ENCODE measurements at places on chromosomes 7 and 10.

DNA sequence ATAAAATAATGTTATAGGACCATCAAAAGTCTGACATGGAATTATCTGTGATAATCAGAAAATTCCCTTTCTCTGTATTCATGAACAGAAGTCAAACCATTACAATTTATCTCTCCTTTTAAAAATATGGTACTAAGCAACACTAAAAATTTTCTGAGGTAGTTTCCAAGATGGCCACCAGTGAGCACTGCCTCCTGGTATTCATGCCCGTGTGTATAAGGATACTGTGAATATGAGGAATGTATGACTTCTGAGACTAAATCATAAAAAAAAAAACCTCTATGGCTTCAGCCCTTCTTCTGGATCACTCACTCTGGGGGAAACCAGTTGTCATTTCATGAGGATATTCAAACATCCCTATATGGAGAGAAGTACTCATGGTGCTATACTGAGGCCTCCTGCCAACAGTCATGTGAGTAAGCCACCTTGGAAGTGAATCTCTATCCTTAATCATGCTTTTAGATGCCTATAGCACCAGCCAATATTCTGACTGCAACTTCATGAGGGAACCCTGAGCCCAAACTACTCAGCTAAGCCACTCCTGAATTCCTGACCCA is 41.1 kb downstream of the SIRT1 start:
- no peak for DNase-seq

DNA sequence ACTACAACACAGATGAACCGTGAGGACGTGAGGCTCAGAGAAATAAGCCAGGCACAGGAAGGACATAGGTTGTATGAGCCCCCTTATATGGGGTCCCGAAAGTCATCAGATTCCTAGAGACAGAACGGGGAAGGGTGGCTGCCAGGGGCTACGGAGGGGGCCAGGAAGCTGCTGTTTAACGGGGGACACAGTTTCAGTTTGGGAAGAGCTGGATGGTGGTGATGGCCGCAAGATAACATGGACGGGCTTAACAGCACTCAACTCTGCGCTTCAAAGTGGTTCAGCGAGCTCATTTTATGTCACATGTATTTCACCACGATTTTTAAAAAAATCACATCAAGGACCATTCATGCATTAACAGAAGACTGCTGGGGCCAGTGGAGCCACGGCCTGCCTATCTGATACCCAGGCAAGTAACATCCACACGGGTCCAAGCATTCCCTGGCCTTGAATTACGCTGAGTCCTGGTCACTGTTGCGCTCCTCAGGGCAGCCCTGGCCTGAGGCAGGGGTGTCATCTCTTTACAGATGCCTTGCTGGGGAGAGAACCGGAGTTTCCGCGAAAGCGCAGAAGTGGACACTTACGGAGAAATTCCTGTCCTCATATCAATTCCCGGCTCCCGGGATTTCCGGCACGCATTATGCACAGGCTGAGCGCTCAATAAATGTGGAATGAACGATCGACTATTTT is 1.5 kb downstream of the CARD11 start:
- DNase-seq: no peak

DNA sequence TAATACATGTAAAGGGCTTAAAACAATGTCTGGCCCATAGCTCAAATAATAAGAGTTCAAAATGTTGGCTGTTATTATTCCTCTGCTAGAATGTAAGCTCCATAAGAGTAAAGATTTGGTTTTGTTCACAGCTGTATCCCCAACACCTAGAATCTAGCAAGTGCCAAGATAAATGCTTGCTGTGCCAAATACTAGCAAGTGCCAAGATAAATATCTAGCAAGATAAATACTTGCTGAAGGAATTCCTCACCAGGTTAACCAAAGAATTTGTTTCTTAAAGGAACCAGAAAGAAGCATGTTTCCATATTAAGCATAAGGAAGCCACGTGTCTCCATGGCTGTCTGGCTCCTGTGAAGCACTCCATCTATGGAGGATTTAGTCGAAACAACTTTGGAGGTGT is 235.2 kb upstream of the SP4 start:
- DNase-seq: no peak

- DNase-seq: no peak
Observed at GRCh38 chr10:105149371-105149891, 508.3 kb downstream of the SORCS3 start.

DNA sequence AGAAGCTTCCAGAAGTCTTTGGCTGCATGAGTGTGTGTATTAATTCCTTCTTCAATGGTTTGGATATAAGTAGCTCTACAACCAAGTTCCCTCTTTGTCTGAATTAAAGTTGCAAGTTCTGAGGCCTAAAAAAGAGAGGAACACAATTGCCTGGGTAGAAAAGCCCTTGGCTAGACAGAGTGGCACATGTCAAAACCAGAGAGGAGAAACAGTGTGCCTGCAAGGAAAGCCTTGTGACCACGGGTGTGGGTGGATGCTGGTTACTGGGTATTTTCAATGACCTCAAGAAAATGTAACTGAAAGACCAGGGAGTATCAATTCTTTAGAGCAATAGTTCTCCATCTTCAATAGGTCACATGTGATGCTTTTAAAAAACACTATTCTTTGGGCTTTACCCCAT is 148.3 kb downstream of the SVIL start:
- DNase-seq: no peak

GRCh38 chr7:36299823-36300341 is 89.8 kb upstream of the ANLN start:
- no peak for DNase-seq

DNA sequence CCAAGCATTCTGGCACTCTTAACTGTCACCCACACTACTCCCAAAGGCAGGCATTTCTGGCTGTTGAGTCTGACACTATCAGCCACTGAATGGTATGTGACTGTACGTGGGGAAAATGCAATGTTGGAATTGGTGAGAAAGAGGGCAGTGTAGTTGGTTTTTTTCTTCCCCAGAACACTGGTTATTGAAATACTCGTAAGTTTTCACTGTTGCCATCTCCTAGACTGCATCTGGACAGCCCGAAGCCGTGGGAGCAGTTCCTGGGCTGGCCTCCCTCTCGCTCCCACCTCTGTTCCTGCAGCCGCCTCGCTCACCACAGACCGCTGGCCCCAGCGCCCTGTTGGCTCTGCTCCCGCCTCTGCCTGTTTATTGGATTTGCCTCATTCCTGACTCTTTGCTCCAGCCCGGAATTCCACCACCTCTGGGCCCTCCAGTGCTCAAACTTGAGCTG is 5.7 kb downstream of the PLCE1 start:
- DNase-seq: no peak

DNA sequence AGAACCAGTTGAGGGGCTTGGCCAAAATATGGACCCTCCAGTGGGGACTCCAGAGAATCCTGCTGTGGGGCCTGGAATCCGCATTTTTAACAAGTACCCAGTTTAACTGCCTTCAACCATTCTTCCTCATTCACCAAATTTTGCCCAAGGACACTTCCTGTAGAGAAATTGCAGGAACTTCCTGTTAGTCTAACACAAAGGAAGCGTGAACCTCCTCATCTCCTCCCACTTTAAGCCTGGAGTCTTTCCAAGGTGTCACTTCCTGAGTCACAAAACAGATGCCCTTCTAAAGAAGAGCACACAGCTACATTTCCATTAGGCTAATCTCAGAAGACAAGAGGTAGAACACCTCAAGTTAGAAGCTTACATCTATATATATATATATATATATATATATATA is 188.4 kb downstream of the PPP1R17 start:
- no peak for DNase-seq

GRCh38 chr7:96297876-96298275 is 24.0 kb downstream of the SLC25A13 start:
- no peak for DNase-seq

GRCh38 chr7:66054063-66054462 is 21.6 kb upstream of the ASL start:
- no peak for DNase-seq

DNA sequence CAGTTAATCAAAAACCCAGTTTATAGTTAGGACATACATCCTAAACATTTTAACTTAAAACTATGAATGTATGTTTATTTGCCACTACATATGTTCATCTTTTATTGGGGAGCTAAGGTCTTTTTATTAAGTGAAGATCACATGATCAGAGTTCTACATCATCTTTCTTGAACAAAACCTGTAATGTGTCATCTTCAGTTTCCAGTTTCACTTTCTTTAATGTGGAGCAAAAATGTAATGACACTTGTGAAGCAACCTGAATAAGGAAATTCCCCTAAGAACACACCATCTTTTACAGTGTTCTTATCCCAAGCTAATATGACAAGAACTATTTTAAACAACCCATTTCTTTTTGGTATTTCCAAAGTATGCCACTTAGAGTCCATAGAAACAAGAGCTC is 166.7 kb upstream of the BET1 start:
- peak; percentile 36 for DNase-seq

- DNase-seq: no peak
Observed at GRCh38 chr10:35916791-35917190, 274.7 kb upstream of the FZD8 start.

- DNase-seq: no peak
Observed at GRCh38 chr7:133783276-133783675, 343.9 kb upstream of the LRGUK start.

DNA sequence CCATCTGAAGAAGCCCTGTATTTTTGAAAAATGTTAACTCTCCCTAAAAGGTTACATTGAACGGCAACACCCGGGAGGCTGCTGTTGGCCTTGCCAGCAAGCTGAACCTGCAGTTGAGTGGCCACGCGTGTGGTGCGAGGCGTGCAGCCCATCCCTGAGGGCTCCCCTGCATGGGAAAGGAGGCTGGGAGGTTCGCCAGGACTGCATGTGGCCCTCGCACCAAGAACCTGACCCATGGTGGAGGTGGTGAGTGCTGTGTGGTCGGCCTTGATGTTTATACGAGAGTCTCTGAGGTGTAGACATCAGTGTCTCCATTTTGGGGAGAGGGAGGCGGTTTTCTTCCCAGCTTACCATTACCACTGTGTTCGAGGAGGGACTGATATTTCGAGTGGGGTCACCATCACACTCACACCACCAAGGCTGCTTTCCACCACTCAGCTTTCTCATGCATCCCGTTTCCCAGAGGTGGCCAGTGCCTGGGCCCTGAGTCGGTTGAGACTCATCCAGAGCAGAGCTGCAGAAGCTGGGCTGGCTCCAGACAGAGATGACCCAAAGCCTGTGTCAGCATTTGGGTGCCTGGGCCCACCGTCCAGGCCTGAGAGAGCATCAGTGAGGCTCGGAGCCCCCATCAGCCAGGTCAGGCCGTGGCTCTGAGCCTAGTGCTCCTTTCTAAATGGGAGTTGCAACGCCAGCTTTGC is 222.6 kb downstream of the EBF3 start:
- no peak for DNase-seq

DNA sequence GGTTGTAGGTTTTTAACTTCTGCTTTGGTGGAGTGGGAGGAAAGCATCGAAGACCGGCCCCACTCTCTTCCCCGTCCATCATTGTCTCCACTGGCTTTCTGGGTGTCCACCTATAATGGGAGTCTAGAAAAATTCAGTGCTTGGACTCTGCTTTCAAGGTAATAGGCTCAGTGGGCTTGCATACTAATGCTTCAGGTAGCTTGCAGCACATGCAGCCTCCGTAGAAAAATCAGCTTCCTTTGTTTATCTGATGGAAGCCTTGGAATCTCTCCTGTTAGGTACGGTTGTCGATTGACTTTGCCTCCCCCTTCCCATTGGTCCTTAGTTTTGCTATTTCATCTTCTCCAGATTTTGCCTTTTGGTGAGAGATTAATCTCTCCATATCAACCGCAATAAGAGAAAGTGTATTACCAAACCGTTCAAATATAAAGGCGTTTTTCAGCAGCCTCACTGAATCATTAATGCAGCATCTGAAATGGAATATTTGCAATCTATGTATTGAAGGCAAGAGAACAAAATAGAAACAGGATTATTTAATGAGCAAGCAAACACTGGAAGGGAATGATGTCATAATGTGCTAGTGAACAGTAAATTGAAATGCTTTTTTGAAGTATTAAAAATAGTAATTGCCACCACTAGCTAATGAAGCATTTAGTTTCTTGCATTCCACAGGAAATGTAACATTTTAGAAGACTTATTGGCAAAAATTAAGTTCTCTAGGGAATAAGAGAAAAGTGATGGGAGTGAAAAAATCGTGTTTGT is 944 bp downstream of the AVL9 start:
- DNase-seq: no peak

DNA sequence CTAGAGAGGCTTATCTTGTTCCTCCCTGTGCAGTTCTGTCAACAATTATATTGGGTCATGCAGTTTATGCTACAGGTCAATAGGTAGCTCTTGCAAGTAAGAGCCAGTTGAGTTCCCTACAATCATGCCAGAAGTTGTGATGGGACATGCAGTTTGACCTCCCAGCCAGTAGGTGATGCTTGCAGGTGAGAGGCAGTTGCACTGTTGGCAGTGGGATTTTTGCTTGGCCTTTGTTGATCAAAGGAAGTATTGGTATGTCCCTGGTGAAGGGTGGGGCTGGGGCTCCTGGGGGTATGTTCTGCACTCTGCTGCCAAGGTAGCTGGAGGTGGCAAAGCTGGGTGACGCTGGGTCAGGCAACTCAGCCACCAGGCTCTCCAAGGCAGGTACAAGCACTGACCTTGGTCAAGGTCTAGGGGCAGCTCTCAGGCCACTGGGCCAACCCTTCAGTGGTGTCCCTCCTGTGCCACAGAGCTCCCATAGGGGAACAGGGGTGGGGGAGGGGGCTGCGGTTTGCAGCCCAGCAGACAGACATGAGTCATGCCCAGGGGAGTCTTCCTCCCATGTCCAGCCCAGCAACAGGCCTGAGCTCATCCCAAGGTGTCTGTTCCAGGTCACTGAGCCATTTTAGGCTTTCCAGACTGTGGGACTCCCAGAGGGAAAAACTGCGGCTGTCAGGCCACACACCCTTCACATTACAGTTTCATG is 43.3 kb downstream of the MEOX2 start:
- no peak for DNase-seq

DNA sequence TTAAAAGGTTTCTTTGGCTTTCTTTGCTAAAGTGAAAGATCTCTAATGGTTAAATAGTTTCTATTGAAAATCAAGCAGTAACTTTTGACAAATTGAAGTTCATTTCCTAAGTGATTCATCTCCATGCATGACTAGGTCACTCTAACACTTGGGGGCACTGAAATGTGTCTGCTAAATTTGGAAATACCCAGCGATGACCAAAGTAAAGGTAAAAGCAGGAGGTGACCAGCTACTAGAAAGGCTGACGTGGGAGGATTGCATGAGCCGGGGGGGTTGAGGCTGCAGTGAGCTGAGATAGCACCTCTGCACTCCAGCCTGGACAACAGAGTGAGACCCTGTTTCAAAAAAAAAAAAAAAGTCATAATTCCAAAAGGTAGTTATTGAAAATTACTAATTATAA is 111.8 kb upstream of the GPR141 start:
- DNase-seq: no peak

- DNase-seq: no peak
Observed at GRCh38 chr10:104937567-104937966, 296.5 kb downstream of the SORCS3 start.

DNA sequence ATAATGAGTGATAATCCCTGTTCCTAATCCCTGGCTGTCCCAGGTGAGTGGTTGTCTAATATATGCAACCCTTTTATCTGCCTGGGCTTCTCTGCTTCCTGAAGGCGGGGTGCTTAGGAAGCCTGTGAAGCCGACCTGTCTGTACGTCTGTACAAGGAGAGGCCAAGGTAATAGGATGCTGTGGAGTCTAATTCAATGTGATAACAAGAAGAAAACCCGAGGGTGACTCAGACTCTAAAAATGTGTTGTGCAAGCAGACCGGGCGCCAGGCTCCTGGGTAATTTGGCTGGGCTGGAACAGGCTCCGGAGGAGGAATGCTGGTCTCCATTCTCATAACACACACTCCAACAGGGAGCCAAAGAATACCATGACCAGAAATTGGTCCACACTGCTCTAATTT is 43.6 kb downstream of the THNSL1 start:
- DNase-seq: no peak

GRCh38 chr10:4825868-4826791 is at the start of gene AKR1E2:
AKR1E2 (plus strand) TSS chr10:4826207; CDS start chr10:4826325, 118 bp downstream.
- no peak for DNase-seq

Measured in GM06990 (cell line).